ENCODE measurements at places on chromosomes 1 and 21. TPM values are rescaled to one million over a fixed set of nuclear protein-coding genes. Genes with fewer than 3 reads are reported as not detected.

Gene LAMTOR5
- total RNA-seq, result 128 TPM

Gene ELF3
- total RNA-seq, result 0.55 TPM

Gene DCDC2B
- total RNA-seq, result not detected

Gene CDC42BPA
- total RNA-seq, result 38.0 TPM

Gene RPE65
- total RNA-seq, result not detected

Gene EXO1
- 49.3 TPM for total RNA-seq

Gene CFHR4
- total RNA-seq, result not detected

Gene ESRRG
- 1.5 TPM for total RNA-seq

Gene FAAH
- 16.2 TPM for total RNA-seq

Gene OR6N1
- not detected for total RNA-seq

Gene DMBX1
- total RNA-seq, result not detected

Gene FAM163A
- not detected for total RNA-seq

Gene HMGB4
- total RNA-seq, result not detected

Gene CFHR1
- total RNA-seq, result 0.56 TPM

Gene CRYAA
- not detected for total RNA-seq

Gene BRDT
- total RNA-seq, result not detected

Gene FAM72A
- total RNA-seq, result 11.2 TPM

Gene LORICRIN
- not detected for total RNA-seq

Gene LY9
- total RNA-seq, result not detected

Gene KCNE1
- 0.68 TPM for total RNA-seq

Gene KDF1
- total RNA-seq, result not detected

Gene C4BPA
- not detected for total RNA-seq

Gene GBP1
- not detected for total RNA-seq

Gene COL9A2
- 9.0 TPM for total RNA-seq

Gene FDPS
- total RNA-seq, result 693 TPM

Gene SAMSN1
- not detected for total RNA-seq

Gene VTCN1
- 0.43 TPM for total RNA-seq

Gene TMEM69
- 29.6 TPM for total RNA-seq

Gene LACTBL1
- total RNA-seq, result not detected

Gene SLC9A1
- total RNA-seq, result 24.2 TPM

Gene PDE9A
- 40.7 TPM for total RNA-seq

Gene SLC35F3
- 2.6 TPM for total RNA-seq

Gene DISC1
- 13.7 TPM for total RNA-seq

Gene CHRNB2
- 8.7 TPM for total RNA-seq

Gene HAX1
- total RNA-seq, result 63.4 TPM

All from neural crest cell (in vitro differentiated cells).